SW 1271 (cell line): ENCODE measurements at places on chromosomes 6 and 20.

- DNase-seq, result no peak
These were observed 88.3 kb upstream of the PAK5 start for GRCh38 chr20:9927224-9927623.

- no peak for DNase-seq
These were observed 171.7 kb downstream of the HIVEP2 start for GRCh38 chr6:142773324-142773723.

DNA sequence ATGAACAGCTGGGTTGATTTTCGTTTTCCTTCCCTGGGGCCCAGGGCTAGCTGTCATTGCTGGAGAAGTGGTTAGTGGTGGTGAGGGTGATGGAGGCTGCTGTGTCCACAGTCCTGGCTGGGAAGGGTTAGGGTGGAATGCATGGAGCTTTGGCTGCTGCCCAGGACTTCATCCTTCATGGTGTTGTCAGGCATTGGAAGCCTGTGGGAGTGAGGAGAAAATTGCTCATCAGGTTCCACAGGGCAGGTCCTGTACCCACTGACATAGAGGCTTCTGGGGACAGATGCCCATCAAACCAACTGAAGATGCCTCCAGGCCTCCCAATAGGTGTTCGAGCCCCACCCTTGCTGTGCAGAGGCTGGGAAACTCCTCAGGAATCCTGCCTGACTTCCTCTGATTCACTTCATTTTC is 262.4 kb upstream of the SUPT3H start:
- DNase-seq, result no peak

GRCh38 chr6:65075705-65076230 is 631.3 kb downstream of the EYS start:
- no peak for DNase-seq

DNA sequence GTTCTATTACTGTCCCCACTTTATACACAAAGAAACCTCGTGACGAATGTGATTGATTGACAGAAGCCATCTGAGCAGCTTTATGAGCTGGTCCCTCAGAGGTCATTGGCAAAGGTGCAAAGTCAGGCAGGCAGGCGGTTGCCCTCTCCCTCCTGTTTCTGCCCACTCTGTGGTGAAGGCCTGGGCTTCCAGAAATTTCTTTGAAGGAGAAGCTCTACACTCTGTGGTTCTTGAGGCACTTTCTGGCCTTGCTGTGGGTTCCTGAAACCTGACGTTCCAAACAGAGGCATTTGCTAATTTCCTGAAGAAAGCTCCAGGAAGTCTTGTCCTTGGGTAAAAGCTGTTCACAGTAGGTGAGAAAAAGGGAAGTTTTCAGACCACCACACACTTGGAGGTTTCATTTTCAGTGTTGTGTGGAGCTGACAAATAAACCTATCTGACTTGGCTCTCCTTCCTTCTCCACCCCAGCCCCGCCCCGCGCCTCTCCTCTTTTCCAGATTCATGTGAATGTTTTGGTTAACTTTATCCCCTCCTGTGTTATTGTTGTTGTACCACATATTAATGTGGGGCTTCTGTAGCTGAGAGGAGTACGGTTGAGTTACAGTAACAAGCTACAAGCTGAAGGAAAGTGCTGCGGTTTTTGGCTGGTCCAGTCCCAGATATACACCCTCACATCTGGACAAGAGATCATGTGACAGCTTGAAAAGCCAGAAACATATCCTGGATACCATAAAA is 274.1 kb downstream of the CLIC5 start:
- DNase-seq, result no peak

GRCh38 chr20:1808101-1808500 is 87.1 kb upstream of the SIRPA start:
- DNase-seq, result no peak
